ENCODE measurements at places on chromosomes 1 and 21.
A peak's percentile ranks its signal among the peaks of the same experiment; 100 is the strongest.

- no peak for DNase-seq
Measured at GRCh38 chr1:181452746-181453145, 30.6 kb upstream of the CACNA1E start.

DNA sequence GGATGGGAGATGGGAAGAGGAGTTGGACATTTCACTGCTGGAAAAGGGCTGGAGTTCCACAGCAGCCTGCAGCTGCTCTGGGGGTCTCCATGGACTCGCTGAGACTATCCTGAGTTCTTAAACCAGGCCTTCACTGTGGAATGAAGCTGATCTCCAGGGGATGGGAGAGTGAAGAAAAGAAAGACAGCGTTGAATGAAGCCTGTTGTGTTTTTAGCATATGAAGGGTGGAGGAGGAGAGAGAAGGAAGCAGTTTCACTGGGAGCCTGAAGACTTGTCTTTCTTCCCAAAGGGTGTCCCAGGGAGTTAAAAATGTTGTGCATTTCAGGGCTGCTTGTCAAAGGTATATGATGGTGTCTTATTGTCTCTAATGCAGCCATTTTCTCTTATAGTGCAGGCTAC is 9.2 kb downstream of the ROR1 start:
- no peak for DNase-seq

DNA sequence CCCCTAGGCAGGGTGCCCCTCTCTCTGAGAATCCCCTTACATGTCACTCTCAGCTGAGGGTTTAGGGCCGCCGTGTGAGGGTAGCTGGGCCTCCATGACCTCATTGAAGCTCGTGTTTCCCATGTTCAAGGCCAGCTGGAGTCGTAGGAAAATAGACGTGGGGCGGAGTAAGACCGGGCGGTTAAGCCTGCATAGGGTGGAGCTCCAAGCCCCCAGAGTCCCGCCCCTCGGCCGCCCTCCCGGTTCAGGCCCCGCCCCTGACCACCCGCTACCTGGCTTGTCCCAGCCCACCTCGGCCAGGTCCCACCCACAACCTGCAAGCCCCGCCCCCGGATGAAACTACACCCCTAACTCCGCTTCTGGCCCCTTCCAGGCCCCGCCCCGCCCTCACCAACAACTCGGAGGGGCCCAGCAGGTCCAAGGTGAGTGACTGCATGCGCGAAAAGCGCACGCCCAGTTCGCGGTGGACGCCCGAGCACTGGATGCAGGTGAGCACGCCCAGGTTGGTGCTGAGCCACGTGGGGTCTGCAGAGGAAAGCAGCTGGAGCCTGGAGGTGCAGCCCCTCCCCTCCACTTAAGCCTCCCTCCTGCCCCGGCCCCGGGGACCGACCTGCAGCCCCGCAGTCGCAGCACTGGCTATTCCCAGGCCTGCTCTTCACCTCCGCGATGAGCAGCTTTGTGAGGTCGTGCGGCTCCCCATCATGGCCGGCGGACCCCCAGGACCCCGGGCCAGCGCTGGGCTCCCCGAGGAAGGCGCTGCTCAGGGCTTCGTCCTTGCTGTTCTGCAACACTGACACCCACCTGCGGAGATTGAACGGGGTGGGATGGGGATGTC is 12.2 kb upstream of the TCEA3 start:
- DNase-seq, result no peak

GRCh38 chr1:119373465-119373864 is 4.9 kb downstream of the HAO2 start:
- no peak for DNase-seq

GRCh38 chr1:3356827-3357460 is 97.5 kb upstream of the ARHGEF16 start:
- DNase-seq, result no peak

- DNase-seq, result peak; percentile 87
Measured at GRCh38 chr1:218660678-218661053, 315.5 kb downstream of the TGFB2 start.

GRCh38 chr1:167149793-167150491 is 56.1 kb downstream of the STYXL2 start:
- no peak for DNase-seq

DNA sequence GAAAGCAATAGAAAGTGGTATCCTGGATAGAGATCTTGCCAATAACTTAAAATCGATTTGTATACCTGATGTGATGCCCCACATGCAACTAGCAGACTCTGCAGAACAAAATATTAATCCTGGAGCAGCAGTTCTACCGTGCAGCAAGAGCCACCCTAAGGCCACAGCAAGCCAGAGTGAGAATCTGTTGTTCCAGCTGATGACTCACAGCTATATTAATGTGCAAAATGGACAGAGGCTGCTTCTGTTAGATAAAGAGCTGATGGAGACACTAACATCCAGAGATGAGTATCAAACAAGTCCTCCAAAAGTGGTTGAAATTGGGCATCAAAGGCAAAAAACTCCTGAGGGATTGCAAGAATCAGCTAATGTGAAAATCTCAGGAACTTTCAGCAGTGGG is 127.8 kb downstream of the MACF1 start:
- no peak for DNase-seq

DNA sequence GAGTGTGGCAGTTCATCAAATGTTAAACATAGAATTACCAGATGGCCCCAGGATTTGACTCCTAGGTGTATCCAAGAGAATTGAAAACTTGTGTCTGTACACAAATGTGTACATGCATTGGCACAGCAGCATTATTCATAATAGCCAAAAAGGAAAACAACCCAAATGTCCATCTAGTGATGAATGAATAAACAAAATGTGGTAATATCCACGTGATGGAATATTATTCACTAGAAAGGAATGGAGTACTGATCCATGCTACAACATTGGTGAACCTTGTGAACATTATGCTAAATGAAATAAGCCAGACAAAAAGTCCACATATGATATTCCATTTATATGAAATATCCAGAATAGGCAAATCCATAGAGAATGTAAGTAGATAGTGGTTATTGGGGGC is 77.7 kb downstream of the RAVER2 start:
- DNase-seq, result no peak

DNA sequence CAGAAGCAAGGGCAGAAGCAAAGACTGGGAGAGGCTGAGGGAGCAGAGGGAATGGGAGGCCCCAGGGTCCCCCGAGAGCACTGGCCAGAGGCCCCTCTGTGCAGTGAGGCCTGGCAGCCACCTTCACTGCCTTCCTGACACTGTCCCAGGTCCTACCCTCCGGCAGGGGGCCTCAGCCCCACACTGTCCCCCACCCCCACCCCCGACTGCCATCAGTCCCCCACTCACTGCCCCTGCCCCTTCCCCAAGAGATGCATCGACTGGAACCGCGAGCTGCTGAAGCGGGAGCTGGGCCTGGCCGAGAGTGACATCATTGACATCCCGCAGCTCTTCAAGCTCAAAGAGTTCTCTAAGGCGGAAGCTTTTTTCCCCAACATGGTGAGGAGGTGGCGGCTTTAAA is 13.0 kb upstream of the PADI6 start:
- DNase-seq, result no peak

- DNase-seq, result no peak
Measured at GRCh38 chr21:37208741-37209225, 58.4 kb downstream of the VPS26C start.

DNA sequence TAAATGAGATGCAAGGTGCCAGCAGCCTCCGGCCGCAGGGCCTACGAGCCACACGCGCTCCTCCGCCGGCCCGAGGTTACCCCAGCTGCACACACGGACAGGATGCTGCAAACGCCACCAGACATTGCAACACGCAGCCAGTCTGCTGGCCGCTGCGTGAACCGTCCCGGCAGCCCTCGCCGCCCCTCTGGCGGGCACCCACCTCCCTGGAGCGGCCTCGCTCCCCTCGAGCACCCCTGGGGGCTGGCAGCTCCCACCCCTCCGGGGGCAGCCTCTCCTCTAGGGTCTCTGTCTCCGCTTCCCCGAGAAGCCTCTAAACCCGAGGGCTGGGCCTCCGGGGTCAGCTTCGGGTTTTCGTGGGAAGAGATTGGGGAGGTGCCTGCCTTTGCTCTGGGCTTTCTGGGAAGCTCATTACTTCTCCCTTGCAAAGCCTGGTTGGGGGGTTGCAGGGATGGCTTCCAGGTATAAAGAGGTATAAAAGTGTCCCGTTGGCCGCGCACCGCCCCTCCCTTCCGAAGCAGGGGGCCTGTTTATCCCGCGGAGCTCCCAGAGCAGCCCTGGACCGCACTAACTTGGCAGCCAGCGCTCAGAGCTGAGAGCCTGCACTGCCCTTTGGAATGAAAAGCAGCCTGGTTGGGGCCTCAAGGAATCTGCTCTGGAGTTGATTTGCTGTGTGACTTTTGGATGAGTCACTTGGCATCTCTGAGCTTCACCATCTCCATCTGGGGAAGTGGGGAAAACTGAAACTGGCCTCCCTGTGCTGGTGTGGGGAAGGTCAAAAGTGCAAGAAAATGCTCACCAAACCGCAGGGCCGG is 21.8 kb downstream of the DHRS3 start:
- DNase-seq, result peak; percentile 82

GRCh38 chr1:186578325-186579016 is 101.8 kb downstream of the PTGS2 start:
- DNase-seq, result no peak

DNA sequence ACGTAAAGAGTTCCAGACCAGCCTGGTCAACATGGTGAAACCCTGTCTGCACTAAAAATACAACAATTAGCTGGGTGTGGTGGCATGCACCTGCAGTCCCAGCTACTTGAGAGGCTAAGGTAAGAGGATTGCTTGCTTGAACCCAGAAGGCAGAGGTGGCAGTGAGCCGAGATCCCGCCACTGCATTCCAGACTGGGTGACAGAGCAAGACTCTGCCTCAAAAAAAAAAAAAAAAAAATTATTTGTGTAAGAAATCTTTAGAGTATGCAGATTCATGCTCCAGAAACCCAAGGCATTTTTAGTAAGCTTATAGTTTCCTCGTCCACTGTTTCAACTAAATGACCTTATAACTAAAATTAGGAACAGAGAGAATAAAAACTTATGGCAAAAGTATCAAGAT is 51.3 kb downstream of the ABL2 start:
- no peak for DNase-seq

- no peak for DNase-seq
Measured at GRCh38 chr1:114756009-114756892, 1.5 kb downstream of the CSDE1 start.

GRCh38 chr1:119492763-119493162 is 14.2 kb upstream of the HSD3B1 start:
- DNase-seq, result no peak

- DNase-seq, result no peak
Measured at GRCh38 chr1:16256478-16256877, 19.5 kb upstream of the CPLANE2 start.

- DNase-seq, result no peak
Measured at GRCh38 chr1:33391343-33392078, 39.4 kb downstream of the PHC2 start.

DNA sequence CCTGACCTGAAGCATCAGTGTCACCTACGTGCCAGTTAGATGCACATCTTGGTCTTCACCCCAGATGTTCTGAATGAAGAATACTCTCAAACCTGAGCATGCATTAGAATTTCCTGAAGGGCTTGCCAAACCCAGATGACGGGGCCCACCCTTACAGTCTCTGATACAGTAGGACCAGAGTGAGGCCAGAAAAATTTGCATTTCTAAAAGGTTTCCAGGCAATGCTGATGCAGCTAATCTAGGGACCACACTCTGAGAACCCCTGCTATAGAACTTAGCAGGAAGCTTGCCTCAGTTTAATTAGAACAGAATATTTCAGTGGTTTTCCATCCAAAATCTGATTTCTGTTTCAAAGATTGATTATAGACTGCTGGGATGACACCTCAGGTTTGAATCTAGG is 9.9 kb upstream of the CTBS start:
- no peak for DNase-seq

DNA sequence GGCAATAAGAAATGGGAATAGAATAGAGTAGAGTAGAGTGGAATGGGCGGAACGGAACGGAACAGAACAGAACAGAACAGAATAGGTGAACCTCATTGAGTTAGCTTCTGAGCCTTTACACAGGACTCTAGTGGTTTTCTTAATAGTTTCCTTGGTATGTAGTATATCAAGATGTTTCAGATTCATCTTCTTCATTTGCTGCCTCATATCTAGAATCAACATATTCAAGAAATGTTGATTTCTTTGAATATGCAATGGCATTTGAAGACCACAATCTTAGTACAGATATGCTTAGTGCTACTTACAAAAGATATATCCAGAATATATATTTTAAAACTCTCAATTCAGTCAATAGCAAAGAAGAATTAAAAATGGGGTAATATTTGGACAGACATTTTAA is 133.8 kb downstream of the TSEN15 start:
- DNase-seq, result no peak

GRCh38 chr1:90826834-90827233 is 109.7 kb upstream of the BARHL2 start:
- DNase-seq, result no peak

DNA sequence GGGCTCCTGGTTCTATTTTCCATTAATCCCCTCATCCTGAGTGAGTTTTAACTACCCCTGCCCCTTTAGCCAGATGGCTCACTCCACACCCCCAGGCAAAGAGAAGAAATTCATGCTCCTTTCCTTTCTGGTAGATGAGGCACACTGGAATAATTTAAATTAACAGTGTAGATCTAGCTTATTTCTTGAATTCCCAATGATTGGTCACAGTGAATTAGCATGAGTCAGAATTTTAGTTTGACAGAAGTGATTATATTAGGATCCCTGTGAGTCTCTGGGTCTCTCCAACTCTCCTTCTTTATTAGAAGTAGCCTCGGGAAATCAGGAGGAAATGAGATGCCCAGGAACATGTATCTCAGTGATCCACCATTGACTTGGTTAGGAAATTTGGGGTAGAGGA is 103.1 kb upstream of the KAZN start:
- no peak for DNase-seq

DNA sequence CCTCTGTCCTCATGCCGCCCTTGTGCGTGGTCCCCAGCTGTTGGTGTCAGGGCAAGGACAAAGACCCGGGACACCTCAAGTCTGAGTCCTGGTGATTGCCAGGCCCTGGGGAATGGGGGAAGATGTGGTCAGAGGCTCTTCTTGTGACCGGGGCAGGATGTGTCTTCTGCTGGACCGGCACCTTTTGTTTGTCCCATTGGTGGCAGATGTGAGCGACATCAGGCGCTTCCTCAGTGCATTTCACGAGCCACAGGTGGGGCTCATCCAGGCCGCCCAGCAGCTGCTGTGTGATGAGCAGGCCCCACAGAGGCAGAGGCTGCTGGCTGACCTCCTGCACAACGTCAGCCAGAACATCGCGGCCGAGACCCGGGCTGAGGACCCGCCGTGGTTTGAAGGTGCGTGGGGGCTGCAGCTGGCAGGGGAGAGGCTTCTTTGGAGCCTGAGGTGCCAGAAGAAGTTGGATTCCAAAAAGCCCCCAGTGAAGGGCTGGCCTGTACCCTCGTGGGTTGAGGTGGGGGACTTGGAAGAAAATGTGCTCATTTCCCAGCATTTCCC is 8.4 kb downstream of the DFFB start:
- no peak for DNase-seq

- no peak for DNase-seq
Measured at GRCh38 chr1:228144193-228144992, 4.3 kb downstream of the GUK1 start.

GRCh38 chr1:48775831-48776392 is 779 bp downstream of the BEND5 start:
- DNase-seq, result no peak

GRCh38 chr1:202561726-202562443 is 148.4 kb downstream of the SYT2 start:
- no peak for DNase-seq

GRCh38 chr1:193019442-193020026 is 39.6 kb downstream of the UCHL5 start:
- peak; percentile 58 for DNase-seq

- DNase-seq, result no peak
Measured at GRCh38 chr1:232291681-232292080, 338.3 kb downstream of the SIPA1L2 start.

- no peak for DNase-seq
Measured at GRCh38 chr1:161159913-161160243, 578 bp downstream of the USP21 start.

Measured in kidney capillary endothelial cell (primary cell).